CD4-positive, alpha-beta memory T cell (primary cell): ENCODE measurements at places on chromosomes 5 and 9. TPM values are rescaled to one million over a fixed set of nuclear protein-coding genes. Genes with fewer than 3 reads are reported as not detected.

CER1 gene
- not detected for total RNA-seq

TXNDC8 gene
- total RNA-seq, result not detected

GFPT2 gene
- total RNA-seq, result 0.12 TPM

SLC1A1 gene
- total RNA-seq, result 0.52 TPM

GRCh38 chr5:168207450-168208029 lies 83.9 kb upstream of the WWC1 start:
- DNase-seq, result no peak
- H3K4me1 ChIP-seq, result no peaks in the 10 kb centered on the region
- H3K27ac ChIP-seq, result no peak overlapping the region
- H3K36me3 ChIP-seq, result no peaks in the 10 kb centered on the region
- no peak overlapping the region for H3K4me3 ChIP-seq

GRCh38 chr5:168426007-168426863 lies 60.0 kb upstream of the RARS1 start:
- H3K4me1 ChIP-seq, result no peaks in the 10 kb centered on the region
- H3K27ac ChIP-seq, result no peak overlapping the region
- H3K36me3 ChIP-seq, result no peaks in the 10 kb centered on the region
- no peak for DNase-seq

- no peak for DNase-seq
- H3K36me3 ChIP-seq, result no peaks in the 10 kb centered on the region
- H3K4me3 ChIP-seq, result no peak overlapping the region
- no peaks in the 10 kb centered on the region for H3K4me1 ChIP-seq
- no peak overlapping the region for H3K27ac ChIP-seq
- H3K27me3 ChIP-seq, result no peaks in the 10 kb centered on the region
Measured at GRCh38 chr5:82397741-82398320, 119.7 kb upstream of the RPS23 start.

- no peak overlapping the region for H3K27ac ChIP-seq
- no peaks in the 10 kb centered on the region for H3K36me3 ChIP-seq
- H3K4me3 ChIP-seq, result no peak overlapping the region
- no peaks in the 10 kb centered on the region for H3K4me1 ChIP-seq
Measured at GRCh38 chr5:72428669-72429068, 78.5 kb downstream of the ZNF366 start.

DNA sequence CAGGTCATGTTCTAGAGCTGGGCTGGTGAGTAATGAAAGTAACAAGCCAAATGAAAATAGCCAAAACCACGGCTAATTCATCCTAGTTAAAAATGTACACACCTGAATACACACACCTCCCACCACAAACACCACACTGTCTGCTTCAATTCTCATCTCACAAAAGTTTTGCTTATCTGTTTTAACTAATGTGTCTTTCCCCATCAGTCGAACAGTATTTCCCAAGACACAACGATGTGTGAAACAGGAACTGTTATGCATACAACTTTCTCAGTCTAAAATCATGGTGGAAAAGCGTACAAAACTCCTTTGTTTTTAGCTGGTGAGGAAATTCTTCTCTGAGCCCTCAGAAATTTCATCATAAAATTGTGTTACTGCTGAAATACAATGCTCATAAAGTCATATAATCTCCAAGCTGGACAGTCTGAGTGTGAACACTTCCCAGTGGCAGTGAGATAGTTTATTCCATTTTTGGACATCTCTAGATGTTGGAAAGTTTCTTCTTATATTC lies 242.4 kb downstream of the EFNA5 start:
- H3K27ac ChIP-seq, result no peak overlapping the region
- no peak for DNase-seq
- H3K27me3 ChIP-seq, result no peaks in the 10 kb centered on the region
- no peaks in the 10 kb centered on the region for H3K4me1 ChIP-seq
- H3K4me3 ChIP-seq, result no peak overlapping the region

DNA sequence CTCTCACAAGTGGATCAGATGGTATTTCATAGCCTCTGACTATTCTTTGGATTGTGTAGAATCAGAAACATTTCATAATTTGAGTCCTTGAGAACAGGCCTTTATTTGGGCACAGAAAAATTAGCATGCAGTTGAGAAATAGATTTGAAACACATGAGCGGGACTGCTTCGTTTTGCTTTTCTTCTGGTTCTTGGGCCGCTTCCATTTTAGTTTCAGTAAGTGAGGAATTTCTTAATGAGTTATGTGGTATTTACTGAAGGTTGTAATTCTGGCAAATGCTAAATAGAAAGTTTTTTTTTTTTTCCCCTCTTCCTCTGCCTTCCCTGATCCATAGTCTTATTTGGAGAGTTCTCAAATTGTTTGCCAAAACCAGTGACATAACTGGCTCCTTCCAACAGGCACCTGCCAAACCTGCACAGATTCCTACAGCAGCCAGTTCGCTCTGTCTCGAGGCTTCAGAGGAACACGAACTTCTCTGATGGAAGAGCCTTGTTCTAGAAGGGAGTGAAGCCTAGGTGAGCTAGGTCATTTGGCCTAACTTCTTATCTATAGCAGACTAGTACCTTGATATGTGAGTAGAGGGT lies 71.2 kb upstream of the SLC28A3 start:
- no peaks in the 10 kb centered on the region for H3K4me1 ChIP-seq
- no peak overlapping the region for H3K27ac ChIP-seq
- H3K4me3 ChIP-seq, result no peak overlapping the region
- no peaks in the 10 kb centered on the region for H3K36me3 ChIP-seq
